Skeletal muscle tissue (tissue), 5 donors: ENCODE measurements at places on chromosomes 3 and 15. TPM values are rescaled to one million over a fixed set of nuclear protein-coding genes. Genes with fewer than 3 reads are reported as not detected.

Gene CP
- total RNA-seq, result 1.0 TPM

Gene ZPLD1
- total RNA-seq, result not detected

Gene LEKR1
- total RNA-seq, result 0.52 TPM

Gene IL5RA
- not detected for total RNA-seq

Gene SLC28A2
- total RNA-seq, result not detected

Gene PSTPIP1
- total RNA-seq, result 2.1 TPM

Gene ZNF639
- total RNA-seq, result 44.9 TPM

Gene TMEM158
- 0.52 TPM for total RNA-seq

Gene B3GALNT1
- 18.8 TPM for total RNA-seq

Gene MFSD1
- 49.1 TPM for total RNA-seq

Gene POTEB3
- total RNA-seq, result not detected

Gene SH2D7
- total RNA-seq, result not detected

Gene SLC22A13
- total RNA-seq, result not detected

Gene LRTM1
- 106 TPM for total RNA-seq

Gene STRC
- total RNA-seq, result under 0.01 TPM

Gene TMEM202
- total RNA-seq, result not detected

Gene MTHFS
- total RNA-seq, result 8.4 TPM

Gene CCNL1
- total RNA-seq, result 52.7 TPM
